NCI-H2107 (cell line): ENCODE measurements at places on chromosomes 1 and 21.

GRCh38 chr1:55626326-55626725, 411.2 kb upstream of the USP24 start:
- DNase-seq = no peak

DNA sequence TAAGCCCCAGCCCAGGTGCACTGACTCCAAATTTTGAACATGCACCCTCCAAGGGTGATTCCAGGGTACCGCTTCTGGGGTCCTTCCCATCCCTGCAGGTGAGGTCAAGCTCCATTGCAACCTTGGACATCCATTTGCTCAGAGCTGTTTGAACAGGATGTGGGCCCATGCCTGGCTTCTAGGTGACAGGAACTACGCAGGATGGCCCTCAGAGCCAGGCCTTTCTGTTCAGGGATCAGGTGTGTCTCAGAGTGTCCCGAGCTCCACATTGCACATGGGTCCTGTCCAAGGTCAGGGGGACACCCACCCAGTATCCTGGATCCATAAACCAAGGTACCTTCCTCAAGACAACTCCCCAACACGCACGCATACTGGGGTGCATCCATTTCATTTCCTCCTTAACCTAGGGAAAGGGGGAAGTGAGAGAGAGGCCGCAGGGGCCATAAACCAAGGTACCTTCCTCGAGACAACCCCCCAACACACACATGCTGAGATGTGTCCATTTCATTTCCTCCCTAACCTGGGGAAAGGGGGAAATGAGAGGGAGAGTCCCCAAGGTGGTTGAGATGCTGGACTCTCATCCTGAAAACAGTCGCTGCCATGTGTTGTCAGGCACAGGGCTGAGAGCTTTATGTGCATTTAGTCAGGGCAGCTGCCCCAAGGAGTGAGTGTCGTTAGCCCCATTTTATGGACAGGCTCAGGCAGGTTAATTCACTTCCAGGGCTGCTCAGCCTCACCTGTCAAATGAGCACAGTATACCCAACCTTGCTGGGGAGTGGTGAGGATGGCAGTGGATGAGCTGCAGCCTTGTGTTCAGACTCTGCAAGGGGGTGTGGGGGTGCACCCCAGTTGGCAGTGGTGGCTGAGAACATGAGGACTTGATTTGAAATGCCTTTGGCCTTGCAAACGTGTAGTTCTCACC, 2.1 kb downstream of the SLC66A1 start:
- DNase-seq = no peak

DNA sequence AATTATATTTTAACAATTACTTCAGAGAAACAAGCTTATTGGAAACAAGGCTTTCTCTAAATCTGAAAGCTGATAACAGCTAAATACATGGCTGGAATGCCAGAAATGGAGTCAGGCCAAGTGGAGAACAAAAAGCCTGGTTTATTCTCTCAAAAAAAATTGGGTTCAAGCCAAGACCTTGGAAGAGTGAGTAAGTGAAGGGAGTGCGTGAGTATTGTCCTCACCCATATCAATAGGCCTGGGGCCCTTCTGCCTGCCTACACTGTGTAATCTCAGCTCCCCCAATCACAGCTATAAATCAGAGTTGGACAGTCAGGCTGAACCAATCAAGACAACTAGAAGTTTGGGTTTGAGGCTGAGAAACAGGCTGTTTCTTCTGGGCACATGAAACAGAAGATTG, 7.4 kb downstream of the KYAT3 start:
- no peak for DNase-seq

- no peak for DNase-seq
Measured at GRCh38 chr1:109877776-109878175, 32.9 kb upstream of the CSF1 start.

- no peak for DNase-seq
Measured at GRCh38 chr1:87108228-87108627, 193.8 kb downstream of the HS2ST1 start.

GRCh38 chr1:155305881-155306391, 2.7 kb upstream of the FDPS start:
- DNase-seq = no peak
